AG20443 (cell line): ENCODE measurements at places on chromosomes 1 and 21.

DNA sequence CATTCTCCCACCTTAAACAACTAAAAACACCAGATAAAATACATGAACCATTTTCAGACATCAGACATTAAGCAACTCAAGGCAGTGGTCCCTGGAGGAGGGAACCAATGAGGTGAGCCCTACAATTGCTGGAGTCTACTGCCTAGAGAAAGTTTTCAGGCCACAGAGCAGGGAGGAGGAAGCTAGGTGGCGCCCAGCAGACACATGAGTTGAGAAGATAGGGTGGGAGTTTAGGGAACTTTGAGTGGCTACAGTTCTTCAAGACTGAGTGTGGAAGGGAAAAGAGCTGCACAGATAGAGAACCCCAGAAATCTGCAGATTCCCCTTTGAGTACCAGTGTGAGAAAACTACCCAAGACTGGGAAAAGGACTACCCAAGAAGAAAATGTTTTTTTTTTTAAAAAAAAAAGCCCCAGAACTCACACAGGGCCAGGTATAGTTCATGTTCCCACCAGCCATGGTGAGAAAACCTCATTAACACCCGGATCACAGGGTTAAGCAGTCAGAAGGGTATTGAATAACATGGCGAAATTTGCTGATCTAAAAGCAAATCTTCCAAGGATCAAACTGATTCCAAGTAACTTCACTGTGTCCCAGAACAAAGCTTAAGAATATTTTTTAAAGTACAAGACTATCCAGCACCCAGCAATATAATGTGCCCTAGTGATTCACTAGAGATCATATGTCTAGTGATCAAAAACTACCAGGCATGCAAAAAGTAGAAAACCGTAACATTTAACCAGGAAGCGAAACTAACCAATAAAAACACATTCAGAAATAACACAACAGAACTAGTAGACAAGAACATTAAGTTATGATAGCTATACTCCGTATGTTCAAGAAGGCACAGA lies 12.0 kb downstream of the ALDH9A1 start:
- DNase-seq, result no peak

GRCh38 chr21:28410256-28410655 lies 582.4 kb downstream of the LTN1 start:
- no peak for DNase-seq

DNA sequence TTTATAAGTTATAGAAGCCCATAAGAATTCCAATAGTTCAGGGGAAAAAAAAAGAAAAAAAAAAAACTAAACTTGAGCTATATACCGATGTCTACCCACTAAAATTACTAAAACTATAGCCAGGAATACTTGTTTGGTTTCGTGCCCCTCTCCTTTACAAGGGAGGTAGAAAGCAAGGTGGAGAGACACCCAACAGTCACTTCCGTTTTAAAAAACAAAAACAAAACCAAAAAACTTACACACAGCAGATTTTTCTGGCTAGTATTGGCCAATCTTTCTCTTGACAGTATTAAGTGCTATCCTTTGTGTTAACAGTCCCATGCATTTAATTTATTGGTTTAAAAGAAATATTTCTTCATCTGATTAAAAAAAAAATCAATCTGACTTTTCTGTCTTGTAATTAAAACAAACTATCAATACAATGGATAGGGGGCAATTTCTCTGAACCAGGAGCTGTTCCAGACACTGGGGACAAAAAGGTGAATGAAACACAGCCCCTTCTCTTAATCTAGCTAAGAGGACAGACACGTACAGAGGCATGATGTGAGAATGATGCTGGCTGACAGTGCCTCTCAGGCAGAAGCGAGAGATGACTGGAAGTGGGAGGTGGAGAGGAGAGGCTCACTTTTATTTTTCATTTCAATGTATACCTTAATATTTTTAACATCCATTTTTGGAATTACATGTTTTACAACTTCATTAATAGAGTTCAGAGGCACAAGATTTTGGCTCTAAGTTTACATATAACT lies 214.8 kb downstream of the RERE start:
- no peak for DNase-seq

DNA sequence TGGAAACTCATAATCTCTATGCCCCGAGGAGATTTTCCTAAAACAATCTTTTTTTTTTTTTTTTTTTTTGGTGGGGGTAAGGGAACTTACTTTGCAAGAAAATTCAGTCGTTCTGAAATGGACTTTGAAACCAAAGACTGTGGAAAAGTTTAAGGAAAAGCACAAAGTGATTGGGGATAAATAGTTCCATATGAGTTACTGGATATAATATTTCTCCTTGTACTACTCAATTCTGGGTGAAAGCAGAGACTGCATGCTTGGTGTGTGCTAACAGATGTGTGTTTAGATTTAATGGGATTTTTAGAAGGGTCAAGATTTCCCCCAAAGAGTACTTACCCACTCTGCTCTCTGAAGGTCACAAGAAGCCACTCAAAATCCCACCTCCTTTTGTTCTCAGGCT lies 204.9 kb upstream of the USP24 start:
- DNase-seq, result no peak

GRCh38 chr1:62800281-62800680 lies 16.3 kb downstream of the ATG4C start:
- no peak for DNase-seq

- DNase-seq, result no peak
Observed at GRCh38 chr21:46664316-46664995, 29.0 kb downstream of the PRMT2 start.

- DNase-seq, result no peak
Observed at GRCh38 chr1:40383488-40384412, 10.2 kb downstream of the SMAP2 start.

DNA sequence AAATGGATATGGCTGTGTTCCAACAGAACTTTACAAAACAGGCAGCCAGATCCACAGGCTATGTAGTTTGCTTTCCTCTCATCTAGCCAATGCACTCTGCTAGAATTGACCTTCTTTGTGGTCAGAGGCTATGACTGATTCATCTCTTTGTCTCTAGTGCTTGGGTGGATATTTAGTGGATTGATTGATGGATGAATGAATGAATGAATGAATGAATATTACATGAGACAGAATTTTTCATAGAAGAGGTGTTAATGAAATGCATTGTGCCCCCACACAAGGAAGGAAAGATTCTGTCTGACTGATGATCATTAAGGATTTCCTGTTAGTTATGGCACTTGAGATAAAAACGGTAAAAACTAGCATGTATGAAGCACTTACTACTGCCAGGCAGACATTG lies 50.5 kb upstream of the ZYG11A start:
- no peak for DNase-seq

DNA sequence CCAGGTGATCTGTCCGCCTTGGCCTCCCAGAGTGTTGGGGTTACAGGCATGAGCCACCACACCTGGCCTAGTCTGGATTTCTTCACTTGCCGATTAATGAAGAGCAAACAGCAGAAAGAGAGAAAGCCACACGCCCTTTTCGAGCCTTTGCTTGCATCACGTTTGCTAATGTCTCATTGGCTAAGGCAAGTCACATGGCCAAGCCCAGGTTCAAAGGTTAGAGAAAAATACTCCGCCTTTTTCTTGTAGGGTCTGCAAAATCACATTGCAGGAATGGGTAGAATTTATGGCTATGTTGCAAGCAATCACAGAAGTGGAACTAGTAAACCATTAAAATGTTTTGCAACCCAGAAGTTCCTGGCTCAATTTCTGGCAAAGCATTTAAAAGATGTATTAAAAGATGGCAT lies 26.8 kb upstream of the BACH1 start:
- DNase-seq, result no peak

DNA sequence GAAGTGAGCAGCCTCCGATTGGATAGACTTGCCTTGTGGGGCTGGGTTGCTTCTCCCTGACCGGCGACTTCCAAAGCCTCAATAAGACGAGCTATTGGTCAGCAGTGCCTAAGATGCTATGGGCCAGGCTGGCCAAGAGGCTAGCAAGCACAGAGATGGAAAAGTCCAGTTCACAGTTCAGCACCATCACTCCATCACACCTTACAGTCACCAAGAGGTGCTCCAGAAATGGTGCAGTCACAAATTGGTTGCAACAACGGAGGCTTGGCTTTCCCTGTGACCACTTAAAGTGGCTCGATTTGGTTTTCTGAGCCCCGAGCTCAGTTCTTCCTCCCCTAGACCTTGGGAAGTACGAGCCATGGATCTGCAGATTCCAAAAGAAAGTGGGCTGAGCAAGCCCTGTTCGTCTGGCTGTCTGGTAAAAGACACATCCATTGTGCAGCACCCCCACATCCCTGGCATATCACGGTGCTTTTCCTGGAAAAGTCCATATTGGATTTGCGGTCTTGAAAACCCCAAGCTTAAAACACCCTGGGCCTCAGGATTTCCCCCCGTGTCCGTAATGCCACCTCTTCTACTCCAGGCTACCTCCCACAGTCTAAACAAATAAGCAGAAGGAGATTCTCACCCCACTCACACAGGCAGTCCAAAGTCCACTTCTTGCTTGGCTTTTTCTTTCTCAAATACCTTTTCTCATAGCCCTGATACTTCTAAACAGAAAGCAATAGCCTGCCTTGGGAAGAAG lies 1.3 kb downstream of the SLAMF1 start:
- no peak for DNase-seq

- peak; percentile 58 for DNase-seq
Observed at GRCh38 chr1:85047472-85048295, 616 bp downstream of the MCOLN3 start.

GRCh38 chr21:20617130-20617529 lies 381.1 kb upstream of the NCAM2 start:
- DNase-seq, result no peak

- no peak for DNase-seq
Observed at GRCh38 chr1:247992986-247993385, 20.5 kb upstream of the OR2L5 start.

- no peak for DNase-seq
Observed at GRCh38 chr1:167293057-167293456, 72.4 kb downstream of the POU2F1 start.

DNA sequence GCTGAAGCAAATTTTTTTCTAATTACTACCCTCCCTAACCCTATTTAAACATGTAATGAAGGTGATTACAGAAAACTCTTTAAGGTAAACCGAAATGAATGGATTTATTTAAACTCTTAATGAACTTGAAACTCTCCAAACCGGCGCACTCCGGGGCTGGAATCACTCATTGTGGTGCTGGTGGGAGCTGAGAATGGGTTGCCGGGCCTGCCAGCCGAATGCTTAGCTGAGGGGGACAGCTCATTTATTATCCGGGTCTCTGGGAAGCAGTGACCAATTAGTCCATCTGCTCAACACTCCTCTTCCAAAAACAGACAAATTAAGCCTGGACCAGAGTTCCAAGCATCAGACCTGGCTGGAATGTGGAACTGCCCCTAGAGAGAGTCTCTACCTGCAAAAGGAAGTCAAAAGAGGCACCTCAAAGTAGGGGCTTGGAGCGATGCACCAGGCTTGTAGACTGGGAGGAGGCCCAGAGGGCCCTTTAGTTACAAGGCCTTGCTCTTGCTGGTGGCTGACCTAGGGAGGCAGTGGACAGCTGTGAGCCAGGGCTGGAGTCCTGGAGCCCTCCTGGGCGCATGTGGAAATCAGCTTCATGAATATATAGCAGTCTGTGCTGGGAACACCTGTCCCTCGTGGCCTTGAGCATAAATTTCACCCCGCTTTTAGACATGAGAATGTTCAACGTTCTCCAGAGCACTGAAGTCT lies 320.7 kb downstream of the AJAP1 start:
- no peak for DNase-seq

GRCh38 chr21:44378646-44379514 lies 25.5 kb downstream of the TRPM2 start:
- peak; percentile 7 for DNase-seq

DNA sequence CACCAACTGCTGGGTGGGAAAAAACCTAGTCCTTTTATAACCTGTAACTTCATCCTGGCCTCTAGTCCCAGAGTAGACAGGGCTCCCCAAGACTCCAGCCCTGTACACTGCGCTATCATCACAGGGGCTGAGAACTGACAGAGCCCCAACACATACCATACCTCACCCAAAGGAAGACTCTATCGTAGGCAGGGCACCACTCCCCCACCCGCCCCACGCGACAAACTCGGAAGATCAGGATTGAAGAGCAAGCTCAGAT lies 15.8 kb downstream of the INPP5B start:
- DNase-seq, result no peak

DNA sequence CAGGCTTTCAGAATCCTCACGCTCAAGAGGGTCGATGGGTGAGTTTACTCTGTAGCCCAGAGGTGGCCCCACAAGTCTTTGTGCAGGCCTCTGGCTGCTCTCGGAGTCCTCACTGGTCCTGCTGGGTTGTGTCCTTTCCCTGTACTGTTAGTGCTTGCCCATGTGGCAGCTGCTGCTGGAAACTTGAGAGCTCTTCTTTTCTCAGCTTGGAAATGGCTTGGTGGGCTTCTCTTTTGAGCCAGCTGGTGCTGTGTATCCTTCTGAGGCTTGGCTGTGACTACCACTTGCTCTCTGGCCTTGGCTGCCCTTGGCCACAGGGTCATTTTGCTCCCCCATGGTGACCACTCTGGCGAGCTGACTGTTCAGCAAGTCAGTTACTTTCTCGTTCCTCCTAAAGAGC lies 82.2 kb upstream of the LMO4 start:
- no peak for DNase-seq

DNA sequence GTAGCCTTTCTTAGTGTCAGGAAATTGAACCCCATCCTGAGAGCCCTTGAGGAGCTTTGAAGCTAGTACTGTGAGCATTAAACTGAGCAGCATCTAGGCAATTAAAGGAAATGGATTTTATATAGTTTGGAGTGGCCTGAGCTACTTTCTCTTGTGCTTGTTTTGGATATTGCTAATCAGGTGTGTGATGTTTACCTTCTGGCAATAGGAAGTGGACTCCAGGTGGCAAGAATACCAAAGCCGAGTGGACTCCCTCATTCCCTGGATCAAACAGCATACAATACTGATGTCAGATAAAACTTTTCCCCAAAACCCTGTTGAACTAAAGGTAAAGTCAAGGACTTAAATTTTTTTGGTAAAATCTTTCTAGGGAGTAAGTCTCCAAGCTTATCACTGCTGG lies 79.4 kb downstream of the MACF1 start:
- DNase-seq, result no peak
